ENCODE measurements at places on chromosomes 7 and 10.

- DNase-seq = no peak
Observed at GRCh38 chr7:129750501-129750900, 139.0 kb downstream of the NRF1 start.

DNA sequence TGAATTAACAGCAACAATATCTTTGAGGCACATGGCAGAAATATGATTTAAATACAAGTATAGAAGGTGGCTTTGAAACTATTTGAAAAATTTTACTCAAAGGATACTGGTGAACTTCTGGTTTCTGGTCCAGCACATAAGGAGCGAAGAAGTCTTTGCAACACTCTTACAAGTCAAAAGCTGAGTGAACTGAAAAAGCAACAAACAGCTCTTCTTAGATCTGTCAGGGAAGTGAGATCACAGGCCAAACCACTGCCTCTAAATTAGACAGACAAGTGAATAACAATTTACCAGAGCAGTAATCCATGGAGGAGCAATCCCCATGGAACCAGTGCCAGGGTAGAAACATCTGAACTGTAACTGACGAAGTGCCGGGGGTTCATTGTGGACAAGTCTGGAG is 9.6 kb upstream of the VWC2 start:
- DNase-seq = no peak

GRCh38 chr7:73828107-73828803 is 2.5 kb upstream of the CLDN4 start:
- no peak for DNase-seq

- DNase-seq = no peak
Observed at GRCh38 chr7:71140264-71140663, 8.3 kb downstream of the GALNT17 start.

DNA sequence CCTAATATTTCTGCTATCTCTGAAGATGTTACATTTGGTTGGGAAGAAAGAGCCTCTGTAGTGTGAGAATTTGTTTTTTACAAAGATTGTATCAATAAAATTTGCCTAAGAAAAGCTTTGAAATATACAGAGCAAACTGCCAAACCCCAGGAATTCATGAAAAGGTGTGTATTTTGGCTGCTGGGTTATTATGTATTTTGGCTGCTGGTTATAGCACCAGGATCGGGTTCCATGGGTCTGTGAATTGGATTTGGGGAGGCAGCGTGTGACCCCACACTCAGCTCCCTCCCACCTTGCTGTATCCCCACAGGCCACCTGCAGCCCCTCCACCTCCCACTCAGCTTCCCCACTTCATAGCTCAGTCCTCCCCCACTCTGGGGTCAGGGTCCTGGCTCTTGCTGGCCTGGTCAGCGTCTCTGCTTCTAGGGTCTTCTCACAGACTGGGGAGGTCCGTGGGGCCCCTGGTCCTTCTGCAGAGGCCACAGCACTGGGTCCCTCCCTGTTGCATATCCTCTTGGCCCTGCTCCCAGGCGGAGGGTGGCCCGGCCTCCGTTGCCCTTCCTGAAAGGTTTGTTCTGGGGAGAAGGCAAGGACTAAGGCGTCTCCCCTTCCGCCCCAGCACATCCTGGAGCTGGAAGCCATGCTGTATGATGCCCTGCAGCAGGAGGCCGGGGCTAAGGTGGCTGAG is 24.0 kb upstream of the DPYSL4 start:
- no peak for DNase-seq

DNA sequence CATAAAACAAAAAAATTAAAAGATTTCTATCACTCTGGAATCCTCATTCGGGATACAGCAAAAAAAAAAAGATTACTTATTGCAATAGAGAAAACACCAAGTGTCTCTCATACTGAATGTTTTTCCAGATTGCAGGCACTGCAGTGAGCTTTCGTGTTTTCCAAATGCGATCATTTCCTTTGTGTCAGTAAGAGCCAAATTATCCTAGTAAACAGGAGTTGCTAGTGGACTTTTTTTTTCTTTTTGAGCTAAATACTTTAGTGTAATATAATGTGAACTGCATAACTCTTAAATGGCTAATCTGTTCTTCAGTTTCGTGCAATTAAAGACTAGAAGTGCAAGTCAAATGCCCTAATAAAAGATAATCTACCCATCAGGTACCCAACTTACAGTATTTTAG is 44.4 kb upstream of the TOMM7 start:
- no peak for DNase-seq

- no peak for DNase-seq
Observed at GRCh38 chr10:3786295-3787015, 1.4 kb upstream of the KLF6 start.
